Cardiac atrium fibroblast (primary cell): ENCODE measurements at places on chromosomes 13 and 19. TPM values are rescaled to one million over a fixed set of nuclear protein-coding genes. Genes with fewer than 3 reads are reported as not detected.

ZNF549 gene
- total RNA-seq, result 3.6 and 4.2 TPM in 2 replicates

GTPBP3 gene
- 12.5 and 16.7 TPM in 2 replicates for total RNA-seq

CC2D1A gene
- 16.6 and 16.8 TPM in 2 replicates for total RNA-seq

GRIN3B gene
- total RNA-seq, result 0.54 and 0.97 TPM in 2 replicates

FOSB gene
- total RNA-seq, result 19.0 and 81.4 TPM in 2 replicates

DIRAS1 gene
- total RNA-seq, result 0.90 and 1.8 TPM in 2 replicates

TNNT1 gene
- 3.2 TPM in 1 of 2 replicates, not detected in the other for total RNA-seq

PIH1D1 gene
- 71.0 and 89.9 TPM in 2 replicates for total RNA-seq
